ENCODE measurements at places on chromosomes 6 and 20.

- no peak for DNase-seq
Measured at GRCh38 chr20:63706027-63706695, 1.6 kb downstream of the ARFRP1 start.

DNA sequence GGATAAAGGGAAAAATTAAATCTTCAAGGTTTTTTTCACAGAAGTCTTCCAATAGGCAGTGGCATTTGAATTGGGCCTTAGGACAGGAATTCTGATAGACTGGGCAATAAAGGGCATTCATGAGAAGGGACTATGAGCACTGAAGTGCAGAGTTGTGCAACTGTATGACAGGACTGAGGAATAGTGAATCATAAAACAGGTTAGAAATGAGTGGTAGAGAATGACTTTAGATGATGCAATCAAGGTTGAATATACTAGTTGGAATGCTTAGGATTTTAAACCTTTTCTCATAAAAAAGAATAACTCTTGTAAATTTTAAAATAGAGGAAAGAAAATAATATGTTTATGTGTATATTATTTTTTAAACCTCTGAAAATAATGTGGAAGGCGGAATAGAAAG is 944.7 kb downstream of the PHF3 start:
- no peak for DNase-seq

- no peak for DNase-seq
Measured at GRCh38 chr20:62117658-62118057, 4.6 kb upstream of the LSM14B start.

DNA sequence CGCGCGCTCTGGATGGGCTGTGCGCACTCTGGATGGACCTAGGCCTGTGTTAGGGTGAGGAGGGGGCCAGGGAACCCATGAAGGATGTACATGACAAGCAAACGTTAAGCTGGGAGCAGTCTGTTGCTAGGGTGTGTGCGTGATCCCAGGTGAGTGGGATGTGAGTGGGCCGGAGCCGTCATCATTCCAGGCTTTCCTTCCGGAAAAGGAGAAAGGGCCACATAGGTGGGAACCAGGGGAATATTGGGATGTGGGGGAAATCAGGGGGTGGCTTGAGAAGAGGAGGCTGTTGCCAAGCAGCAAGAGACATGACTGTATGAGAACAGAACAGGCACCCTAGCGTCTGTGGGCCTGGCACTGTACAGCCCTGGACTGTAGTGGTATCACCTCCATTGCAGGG is 49.7 kb upstream of the EPB41L1 start:
- DNase-seq = no peak

GRCh38 chr20:58023346-58023745 is 205.1 kb downstream of the ANKRD60 start:
- no peak for DNase-seq

DNA sequence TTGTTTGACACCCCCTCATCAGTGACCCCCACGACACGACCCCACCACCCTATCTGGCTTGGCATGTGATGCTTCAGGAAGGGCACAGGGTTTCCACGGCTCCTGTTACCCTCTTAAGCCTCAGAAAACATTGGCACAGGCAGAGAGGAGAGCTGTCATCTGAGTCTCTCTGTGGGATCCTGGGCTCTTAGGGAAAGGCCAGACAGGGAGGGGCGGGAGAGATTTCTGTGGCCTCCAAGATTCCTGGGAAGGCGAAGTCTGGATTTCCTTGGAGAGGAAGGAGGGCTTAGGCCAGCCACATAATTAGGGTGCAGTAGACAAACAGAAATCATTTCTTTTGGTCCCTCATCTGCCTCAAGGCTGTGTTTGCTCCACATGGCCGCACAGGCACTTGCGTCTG is 191.6 kb upstream of the SNX9 start:
- no peak for DNase-seq

GRCh38 chr6:2876210-2877056 is 26.7 kb downstream of the SERPINB9 start:
- peak; percentile 87 for DNase-seq

GRCh38 chr6:132995432-132995831 is 181.1 kb downstream of the RPS12 start:
- DNase-seq = no peak

- no peak for DNase-seq
Measured at GRCh38 chr6:91824331-91824730, 1237.5 kb upstream of the MAP3K7 start.

GRCh38 chr6:31120151-31120915 is at the start of gene CDSN:
Gene CDSN (minus strand): TSS chr6:31120446. CDS start chr6:31120419, 27 bp downstream.
- DNase-seq = no peak

DNA sequence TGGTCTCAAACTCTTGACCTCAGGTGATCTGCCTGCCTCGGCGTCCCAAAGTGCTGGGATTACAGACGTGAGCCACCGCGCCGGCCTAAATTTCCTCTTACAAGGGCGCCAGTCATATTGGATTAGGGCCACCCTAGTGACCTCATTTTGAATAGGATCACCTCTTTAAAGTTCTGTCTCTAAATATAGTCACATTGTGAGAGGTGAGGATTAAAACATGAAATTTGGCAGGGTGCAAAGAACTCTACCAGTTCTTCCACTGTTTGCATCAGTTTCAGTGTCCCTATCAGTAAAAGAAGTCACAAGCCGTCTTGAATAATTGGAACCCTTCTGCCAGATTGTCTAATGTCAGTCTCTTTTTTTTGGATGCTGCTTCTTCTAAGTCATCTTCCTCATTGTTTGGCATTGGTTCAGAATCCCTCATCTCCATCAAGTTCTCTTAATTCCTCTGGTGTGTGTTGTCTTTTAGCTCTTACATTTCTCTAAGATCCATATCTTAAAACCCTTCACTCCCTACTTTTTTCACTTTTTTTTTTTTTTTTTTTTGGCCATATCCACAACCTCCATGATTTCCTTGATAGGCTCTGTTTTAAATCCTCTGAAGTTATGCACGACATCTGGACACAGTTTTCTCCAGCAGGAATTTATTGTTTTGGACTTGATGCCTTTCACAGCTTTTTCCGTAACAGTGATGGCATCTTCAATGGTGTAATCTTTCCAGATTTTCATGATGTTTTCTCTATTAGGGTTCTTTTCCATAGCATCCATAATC is 56.8 kb downstream of the NCOA3 start:
- DNase-seq = no peak

GRCh38 chr6:128186729-128187128 is 285.9 kb upstream of the THEMIS start:
- no peak for DNase-seq

- DNase-seq = no peak
Measured at GRCh38 chr20:22080985-22081384, 375.5 kb downstream of the PAX1 start.

GRCh38 chr6:150863213-150863928 is 2.1 kb upstream of the MTHFD1L start:
- no peak for DNase-seq

DNA sequence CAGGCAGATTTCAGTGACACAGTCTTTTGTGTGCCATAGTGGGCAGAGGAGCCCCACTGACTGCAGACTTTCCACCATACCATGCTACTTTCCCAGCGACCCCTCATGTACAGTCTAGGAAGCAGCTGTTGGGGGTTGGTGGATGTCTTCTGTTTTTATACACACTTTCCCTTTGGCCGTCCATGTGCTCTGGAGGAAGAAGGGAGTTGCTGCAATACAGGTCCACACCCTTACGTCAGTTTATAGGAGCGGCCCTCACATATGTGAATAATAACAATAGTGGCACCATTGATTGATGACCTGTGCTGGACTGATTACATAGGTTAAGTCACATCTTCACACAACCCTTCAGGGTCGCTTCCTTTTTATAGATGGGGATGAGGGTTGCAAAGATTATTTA is 17.5 kb upstream of the CCN2 start:
- no peak for DNase-seq
